ENCODE measurements at places on chromosomes 16 and 17.
A peak's percentile ranks its signal among the peaks of the same experiment; 100 is the strongest.

GRCh38 chr16:27048316-27048715, 18.4 kb upstream of the C16orf82 start:
- no peak for DNase-seq

GRCh38 chr16:69049603-69050375, 55.7 kb upstream of the HAS3 start:
- DNase-seq = no peak

DNA sequence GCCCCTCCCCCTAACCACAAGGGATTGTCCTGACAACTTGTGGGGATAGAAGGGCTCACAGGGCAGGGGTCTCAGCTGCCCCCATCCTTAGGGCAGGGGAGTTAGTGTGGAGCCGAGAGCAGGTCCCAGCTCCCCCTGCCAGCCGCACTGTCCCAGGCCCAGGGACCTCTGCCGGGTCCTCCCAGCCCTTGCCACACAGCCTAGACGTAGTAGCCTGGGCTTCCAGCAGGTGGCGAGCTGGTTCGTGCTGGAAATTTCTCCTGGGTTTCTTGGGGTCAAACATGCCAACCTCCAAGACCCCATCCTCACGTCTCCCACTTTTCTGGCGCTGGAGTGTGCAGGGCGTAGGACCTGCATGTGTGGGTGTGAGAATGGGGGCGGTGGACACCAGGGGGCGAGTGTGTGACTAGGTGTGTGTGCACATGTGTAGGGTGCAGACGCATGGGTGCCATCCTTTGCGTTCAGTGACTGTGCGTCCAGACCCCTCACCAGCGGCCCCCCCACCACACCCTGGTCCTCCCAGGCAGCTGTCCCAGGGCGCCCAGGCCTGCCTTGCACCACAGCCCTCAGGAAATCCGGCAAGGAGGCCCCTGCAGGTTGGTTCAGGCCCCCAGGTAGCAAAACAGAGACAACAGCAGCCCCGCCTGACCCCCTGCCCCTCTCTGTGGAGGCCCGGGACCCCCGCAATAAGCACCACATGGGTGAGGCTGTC, 29.5 kb downstream of the SBK1 start:
- peak; percentile 43 for DNase-seq

DNA sequence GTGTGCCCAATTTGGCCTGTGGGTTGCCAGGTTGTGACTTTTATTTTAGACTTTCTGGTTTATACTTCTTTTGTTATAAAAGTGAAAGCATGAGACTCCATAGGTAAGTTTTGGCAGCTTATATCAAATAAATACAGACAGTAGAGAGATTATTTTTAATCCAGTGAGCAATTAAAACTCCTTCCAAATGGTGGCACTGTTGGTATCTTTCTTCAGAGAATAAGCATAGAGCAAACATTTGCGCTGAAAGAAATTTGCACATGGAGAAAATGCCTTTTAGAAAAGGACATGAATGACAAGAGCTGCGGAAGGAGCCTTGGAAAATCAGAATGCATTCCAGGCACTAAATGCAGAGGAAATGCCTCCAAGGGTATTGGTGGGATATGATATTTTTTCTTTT, 46.1 kb upstream of the DNAJA2 start:
- no peak for DNase-seq

DNA sequence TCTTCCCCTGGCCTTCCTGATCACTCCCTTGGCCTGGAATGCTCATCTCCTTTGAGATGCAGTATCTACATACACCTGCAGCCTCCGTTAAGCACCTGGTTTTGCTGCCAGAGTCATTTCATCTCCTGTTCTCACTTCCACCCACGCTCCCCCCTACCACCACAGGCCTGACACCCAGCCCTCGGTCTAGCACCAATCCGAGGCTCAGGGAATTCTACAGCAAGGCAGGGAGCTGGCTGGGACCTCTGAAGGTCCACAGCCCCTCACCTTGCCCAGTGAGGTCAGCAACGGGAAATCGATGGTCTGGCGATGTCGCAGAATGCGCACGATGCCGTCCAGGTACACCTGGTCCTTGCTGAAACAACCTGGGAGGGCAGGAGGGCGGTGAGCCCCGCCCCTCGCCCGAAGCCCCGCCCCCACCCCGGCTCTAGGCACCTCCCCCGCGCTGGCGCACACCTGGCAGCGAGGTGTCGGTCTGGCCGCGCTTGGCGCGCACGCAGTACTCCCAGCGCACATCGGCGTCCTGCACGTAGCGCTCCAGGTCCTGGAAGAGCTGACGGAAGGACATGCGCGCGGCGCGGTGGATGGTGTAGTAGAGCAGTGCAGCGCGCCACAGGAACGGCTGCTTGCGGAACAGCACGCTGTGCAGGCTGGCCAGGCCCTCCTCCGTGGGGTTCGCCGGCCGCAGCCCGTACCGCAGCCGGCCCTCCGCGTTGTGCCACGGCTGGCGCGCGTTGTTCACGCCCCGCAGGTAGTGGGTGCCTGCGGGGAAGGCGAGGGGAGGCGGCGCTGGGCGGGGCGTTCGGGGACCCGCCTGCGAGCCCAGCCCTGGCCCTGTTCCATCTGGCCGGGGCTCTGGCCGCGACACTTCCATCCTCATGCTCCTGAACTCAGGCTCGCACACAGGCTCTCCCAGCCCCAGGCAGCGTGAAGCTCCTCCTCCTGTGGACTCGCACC, 5.7 kb downstream of the MATCAP1 start:
- DNase-seq = peak; percentile 70

DNA sequence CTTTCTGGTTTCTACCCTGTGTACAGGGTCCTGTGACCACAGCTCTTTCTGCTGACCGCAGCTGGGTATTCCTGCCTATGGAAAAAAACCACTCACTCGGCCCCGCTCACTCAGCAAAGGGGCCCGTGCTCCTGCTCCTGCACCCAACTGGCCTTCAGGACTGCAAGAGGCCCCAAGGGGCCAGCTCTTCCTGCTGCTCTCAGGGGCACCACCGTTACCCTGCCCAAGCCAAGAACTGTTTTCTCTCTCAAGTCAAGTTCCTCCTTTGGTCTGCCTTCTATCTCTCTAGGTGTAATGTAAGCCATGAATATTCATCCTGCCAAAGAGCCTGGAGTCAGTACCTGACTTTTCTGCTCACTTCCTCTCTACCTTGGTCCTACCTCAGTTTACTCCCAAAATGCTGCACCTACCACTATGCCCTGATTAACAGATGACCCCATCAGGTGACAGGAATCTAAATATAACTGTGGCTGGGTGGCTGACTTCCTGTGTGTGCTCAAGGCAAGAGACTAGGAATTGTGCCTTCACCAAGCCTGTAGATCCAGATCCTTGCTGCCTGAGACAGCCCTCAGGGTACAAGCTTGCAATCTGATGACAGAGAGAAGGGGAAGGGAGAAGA, 20.4 kb upstream of the SCIMP start:
- DNase-seq = no peak

GRCh38 chr16:49463529-49463928, 89.9 kb downstream of the C16orf78 start:
- DNase-seq = peak; percentile 94

- peak; percentile 33 for DNase-seq
These were observed 825 bp downstream of the METTL9 start for GRCh38 chr16:21600031-21600773.

GRCh38 chr17:29683481-29683880, 60.8 kb upstream of the CORO6 start:
- DNase-seq = no peak

Data from CD4-positive, CD25-positive, alpha-beta regulatory T cell (primary cell).